ENCODE measurements at places on chromosomes 2 and 18.
A peak's percentile ranks its signal among the peaks of the same experiment; 100 is the strongest.

DNA sequence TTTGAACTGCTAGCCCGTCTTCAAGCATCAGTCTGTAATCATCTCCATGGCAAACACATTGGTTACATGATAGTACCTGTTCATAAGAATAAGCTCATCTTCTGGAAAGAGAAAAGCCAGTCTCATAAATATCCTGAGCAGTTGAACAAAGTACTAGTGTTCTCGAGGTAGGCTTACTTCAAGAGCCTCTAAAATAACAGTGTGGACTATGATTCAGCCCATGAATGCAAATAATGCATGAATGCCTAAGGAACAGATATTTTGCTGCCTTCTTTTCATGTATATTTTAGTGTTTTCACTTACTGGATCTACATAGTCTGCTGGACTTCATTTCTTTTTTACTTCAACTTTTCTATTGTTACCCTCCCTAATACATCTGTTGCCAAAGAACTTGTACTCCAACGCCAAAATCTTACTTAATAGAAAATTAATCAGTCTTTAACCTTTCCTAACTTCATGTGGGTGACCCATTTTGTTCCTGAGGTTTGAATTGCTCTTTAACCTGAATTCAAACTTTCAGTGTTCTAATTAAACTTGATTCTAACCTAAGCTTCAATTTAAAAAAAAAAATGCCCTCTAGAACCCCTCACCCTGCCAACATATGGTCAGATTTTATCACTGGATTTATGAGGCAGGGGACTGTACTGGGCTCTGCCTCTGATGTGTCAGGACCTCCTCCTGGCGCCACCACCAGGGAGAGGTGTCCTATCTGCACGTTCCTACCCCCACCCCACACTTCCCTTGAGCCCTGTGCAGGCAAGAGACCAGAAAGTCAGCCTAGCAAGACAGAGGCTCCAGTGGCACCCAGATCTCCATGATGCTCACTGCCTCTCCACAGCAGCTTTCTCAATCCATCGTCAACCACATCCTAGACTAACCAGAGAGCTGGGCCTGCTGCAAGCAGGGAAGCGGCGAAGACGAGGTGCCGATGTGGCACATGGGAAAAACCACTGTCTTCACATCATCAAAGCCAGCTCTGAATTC is 264.7 kb upstream of the ID2 start:
- no peak for DNase-seq

DNA sequence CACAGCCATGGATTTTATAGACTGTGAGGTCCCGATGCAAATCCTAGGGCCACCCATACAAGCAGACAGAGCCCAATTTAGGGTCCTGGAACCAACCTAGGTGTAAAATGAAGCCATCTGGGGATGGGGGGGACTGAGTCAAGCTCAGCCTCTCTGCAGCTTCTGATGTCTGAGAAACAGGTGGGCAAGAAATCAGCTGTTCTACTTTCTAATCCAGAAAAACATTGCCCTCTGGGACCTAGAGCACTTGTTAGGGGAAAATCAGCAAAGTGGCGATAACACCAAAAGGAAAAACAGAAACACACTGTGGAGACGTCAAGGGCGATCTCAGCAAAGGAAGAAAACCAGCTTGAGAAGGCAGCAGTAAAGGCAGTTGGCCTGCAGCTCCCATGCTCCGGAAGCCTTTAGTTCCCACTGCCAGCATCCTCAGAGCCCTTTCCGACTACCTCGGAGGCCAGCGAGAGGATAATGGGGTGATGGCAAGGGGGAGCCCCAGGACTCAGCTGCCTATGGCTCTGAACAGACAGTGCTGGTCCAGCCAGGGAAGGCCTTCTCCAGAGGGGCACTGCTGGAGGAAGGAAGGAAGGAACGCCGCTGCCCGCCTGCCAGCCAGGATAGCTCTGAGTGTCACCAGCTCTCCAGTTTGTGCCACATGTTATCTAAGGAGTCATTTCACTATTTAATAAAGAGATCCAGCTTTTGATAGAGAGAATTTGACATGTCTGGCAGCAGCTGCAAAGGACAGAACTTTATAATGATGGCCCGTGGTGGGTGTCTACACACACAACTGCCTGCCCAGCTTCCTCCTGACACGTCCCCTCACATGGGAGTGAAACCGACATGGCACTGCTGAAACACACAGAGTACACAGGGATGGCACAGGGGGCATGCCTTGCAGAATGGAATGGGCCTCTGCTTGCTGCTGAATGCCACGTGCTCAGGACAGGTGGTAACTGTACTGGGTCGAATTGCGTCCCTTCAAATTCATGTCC is 37.7 kb downstream of the HS1BP3 start:
- DNase-seq = no peak

DNA sequence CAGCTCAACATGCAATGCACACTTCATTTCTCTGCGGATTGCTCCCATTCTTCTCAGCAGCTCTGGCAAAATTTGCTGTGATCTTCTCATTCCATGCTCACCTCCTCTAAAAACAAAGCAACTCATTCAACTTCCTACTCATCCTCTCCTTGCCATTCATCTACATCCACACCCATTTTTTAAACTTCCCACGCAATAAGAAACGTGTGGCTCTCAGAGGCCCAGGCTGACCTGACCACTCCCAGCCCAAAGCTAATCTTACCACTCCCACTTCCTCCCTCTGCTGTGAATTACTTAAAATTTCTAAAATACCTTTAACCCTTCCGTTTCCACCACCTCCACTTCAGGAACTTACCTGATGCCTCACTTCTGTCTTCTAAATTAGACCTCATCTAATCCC is 15.2 kb downstream of the ABCB11 start:
- DNase-seq = no peak

DNA sequence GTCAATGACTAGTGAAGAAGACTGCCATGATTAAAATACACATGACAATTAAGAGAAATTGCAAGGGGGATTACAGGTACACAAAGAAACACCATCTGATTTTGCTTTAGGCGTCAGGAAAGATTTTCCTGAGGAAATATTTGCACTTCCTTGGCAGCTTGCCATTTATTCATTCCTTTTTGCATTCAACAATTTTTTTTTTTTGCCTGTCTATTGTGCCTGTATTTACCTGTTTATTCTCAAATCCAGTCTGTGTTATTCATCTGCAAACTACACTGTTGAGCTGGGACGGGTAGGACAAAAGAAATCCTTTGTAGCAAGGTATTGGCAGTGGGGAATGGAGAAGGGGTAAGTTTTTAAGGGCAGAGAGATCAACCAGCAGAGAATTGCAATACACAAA is 31.8 kb downstream of the SMAD2 start:
- no peak for DNase-seq

GRCh38 chr2:172285010-172285621 is 142.3 kb upstream of the ITGA6 start:
- no peak for DNase-seq

DNA sequence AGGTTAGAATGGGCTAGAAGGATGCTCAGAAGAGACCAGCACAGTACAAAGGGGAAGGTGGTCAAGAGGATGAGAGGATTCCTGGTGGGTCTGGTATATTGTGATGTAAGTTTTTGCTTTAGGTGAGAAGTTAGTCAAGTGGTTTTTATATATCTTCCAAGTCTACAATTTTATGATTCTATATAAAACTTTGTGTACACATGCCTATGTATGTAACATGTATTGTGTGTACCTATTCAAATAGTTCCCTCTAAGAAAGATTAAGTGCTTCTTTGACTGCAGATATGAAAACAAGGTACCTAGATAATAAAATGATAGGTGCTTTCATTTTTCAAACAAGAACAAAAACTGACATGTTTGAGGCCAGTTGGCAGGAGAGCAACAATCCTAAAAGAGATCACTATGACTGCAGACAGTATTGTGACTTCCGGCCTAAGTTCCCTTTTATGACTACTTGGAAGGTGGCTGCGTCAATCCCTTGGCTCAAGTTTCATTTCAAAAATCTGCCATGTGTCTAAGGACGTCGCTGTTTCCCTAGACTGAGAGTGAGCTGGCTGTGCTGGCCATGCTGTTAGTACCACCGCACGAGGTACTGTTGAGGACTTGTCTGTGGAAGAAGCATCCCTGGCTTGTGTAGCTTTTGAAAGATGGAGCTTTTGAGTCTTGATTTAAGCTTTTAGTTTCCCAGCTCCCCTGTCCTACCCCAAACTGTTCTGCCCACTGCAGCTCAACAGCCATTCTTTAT is 123.1 kb downstream of the PRPF40A start:
- peak; percentile 27 for DNase-seq

- no peak for DNase-seq
Measured at GRCh38 chr2:127024769-127025358, 82.1 kb downstream of the BIN1 start.

- no peak for DNase-seq
Measured at GRCh38 chr2:177998006-177998405, 74.6 kb downstream of the PDE11A start.

- no peak for DNase-seq
Measured at GRCh38 chr18:27715751-27716150, 461.2 kb downstream of the CDH2 start.

GRCh38 chr18:62131301-62131909 is 55.5 kb downstream of the PIGN start:
- peak; percentile 50 for DNase-seq

- DNase-seq = no peak
Measured at GRCh38 chr2:52222128-52222527, 1190.2 kb upstream of the NRXN1 start.

DNA sequence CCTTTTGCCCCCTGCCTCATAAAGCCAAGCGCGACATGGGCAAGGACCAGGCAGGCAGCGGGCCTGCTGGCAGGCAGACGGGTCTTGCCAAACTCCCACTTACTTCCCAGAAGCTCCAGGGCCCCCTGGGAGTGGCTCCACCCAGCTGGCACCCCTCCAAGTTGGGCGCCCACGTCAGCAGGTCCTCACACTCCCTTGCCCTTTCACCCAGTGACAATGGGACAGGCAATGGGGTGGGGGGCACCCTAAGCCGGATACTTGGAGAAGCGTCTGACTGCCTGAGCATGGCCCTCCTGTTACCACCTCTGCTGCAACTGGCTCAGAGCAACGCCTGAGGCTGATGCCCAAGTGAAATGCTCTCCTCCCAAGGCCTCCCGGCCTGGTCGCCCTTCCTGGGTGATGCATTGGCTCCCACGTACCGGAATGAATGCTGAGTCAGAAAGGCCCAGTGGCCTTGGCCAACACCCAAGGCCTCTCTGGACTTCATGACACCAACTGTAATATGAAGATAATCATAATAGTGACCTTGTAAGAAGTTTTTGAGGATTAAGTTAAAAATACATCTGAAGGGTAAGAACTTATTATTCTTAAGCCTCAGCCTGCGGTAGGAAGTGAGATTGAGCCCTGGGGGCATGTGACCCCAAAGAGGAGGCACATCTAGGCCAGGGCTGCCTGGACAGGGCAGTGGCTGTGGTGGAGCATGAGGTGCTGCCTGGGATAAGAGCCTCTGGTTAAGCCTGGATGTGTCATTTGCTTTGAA is 31.6 kb downstream of the KCNK3 start:
- DNase-seq = no peak

GRCh38 chr2:111116843-111117597 is 3.7 kb upstream of the BCL2L11 start:
- peak; percentile 69 for DNase-seq

- DNase-seq = peak; percentile 48
Measured at GRCh38 chr2:32357318-32358110, 691 bp downstream of the BIRC6 start.

DNA sequence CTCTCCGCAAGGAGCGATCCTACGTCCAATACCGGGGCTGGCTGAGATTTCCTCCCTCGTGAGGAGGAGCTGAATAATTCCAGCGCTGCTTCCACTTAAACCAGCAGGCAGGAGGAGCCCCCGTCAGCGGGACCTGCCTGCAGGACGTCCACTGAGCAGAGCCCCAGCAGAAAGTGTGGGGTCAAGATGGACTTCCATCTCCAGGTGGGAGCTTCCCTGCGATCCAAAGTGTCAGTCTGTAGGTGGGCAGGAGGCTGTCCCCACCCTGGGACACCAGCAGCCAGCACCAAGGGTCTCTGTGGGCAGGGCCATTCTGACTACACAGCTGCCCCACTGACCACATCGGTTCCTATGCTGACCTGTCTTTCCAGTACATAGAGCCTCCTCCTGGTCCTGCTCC is 462 bp upstream of the OTOS start:
- DNase-seq = no peak

- no peak for DNase-seq
Measured at GRCh38 chr2:239062743-239063142, 214.9 kb downstream of the TWIST2 start.

- DNase-seq = no peak
Measured at GRCh38 chr2:133431289-133431688, 137.0 kb downstream of the NCKAP5 start.

DNA sequence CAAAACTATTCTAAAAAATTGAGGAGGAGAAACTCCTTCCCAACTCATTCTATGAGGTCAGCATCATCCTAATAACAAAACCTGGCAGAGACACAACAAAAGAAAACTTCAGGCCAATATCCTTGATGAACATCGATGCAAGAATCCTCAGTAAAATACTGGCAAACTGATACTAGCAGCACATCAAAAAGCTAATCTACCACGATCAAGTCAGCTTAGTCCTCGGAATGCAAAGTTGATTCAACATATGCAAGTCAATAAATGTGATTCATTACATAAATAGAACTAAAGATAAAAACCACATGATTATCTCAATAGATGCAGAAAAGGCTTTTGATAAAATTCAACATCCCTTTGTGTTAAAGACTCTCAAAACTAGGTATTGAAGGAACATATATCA is 63.1 kb downstream of the EHBP1 start:
- no peak for DNase-seq

DNA sequence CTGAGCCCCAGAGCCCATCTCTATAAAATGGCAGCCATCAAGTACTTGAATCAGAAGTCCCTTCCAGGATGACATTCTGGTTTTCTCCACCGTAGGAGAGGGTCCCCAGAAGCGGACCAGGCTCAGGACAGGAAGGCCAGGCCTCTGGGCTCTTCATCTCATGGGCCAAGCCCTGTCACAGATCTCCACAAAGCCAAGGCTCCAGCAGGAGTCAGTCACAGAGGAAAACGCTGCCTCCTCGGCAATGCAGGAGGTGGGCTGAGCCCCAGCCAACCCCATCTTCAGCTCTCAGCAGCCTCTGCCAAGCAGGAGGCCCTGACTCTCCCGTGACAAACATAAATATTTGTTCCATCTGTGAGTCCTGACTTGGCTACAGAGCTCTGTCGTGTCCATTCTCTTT is 39.4 kb upstream of the GPAT2 start:
- no peak for DNase-seq

All from GM10248 (cell line).